HT1080 (cell line): ENCODE measurements at places on chromosomes 3 and 15. TPM values are rescaled to one million over a fixed set of nuclear protein-coding genes. Genes with fewer than 3 reads are reported as not detected.

- no peak for DNase-seq
Observed at GRCh38 chr3:179832333-179832854, 179.6 kb downstream of the USP13 start.

DNA sequence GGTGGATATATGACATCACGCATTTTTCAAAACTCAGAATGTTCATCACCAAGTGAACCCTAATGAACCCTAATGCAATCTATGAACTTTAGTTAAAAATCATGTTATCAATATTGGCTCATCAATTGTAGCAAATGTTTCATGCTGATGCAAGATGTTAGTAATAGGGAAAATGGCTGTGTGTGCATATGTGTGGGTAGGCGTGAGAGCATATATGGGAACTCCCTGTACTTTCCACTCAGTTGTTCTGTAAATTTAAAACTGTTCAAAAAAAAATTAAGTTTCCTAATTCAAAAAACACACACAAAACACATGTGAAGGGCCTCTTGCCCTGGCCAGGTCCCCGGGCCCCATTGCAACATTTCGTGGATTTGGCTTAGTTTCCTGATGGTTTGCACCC lies 89.7 kb upstream of the PROK2 start:
- DNase-seq, result no peak

DNA sequence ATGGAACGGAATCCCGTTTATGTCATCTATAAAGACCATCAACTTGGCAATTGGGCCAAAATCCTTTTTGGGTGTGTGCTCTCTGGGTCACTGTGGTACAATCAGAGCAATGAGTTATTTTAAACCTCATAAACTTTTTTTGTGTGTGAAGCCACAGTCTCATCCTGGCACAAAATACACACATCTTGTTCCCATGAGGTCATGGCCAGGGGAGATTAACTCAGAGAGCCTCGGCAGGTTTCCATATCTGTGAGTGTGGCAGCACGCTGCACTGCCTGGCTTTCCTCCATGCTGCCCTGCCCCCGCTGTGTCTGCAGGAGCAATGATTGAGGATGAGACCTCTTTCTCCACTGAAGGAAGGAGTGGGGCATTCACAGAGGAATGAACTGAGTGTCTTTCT lies 54.0 kb upstream of the DLG1 start:
- peak; percentile 33 for DNase-seq

DNA sequence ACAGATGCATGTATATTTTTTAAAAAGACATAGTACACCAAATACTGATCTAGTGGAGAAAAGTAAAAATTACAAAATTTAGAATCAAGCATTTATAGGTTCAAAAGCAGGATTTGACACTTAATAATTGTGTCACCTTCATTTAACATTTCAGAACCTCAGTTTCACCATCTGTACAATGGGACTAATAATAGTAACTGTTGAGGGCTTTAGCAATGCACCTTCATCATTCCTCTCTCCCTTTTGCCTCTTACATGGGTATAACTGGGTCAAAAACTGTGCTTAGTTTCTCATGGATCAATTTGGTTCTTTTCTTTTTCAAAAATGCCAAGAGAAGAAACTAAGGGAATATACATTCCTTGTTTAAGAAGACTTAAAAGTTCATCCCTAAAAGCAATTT lies 5.5 kb upstream of the TMEM212 start:
- DNase-seq, result no peak

GRCh38 chr3:43695443-43695842 lies 4.7 kb downstream of the ABHD5 start:
- no peak for DNase-seq

GRCh38 chr15:67690936-67691335 lies 134.4 kb upstream of the SKOR1 start:
- peak; percentile 71 for DNase-seq

DNA sequence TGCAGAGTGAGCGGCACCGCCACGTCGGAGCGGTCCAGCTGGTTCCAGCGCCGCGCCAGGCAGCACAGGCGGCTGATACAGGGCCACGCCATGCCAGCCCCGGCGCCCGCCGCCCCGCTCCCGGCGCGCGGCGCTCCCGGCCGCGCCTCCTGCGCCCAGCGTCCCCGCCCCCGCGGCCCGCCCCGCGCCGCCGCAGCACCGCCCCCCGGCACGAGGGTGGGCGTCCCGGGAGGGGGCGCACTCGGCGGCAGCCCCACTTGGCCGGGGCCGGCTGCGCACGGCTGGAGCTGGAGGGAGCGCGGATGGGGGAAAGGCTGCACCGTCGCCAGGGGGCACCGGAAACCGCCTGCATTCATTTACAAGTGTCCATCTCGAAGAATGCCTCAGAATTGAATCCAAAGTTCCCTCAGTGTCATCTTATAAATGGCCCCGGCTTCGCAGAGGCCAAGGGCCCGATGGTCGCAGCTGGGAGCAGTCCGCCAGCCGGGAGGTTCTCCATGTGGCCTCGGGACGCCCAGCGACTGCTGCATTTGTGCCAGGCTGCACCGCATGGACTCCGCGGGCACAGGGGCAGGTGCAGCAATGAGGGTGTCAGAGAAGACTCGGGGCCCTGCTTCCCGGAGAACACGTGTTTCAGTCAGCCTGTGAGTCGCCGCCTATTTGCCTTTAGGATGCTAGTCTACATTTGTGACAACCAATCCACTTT lies at the start of gene MAP6D1:
Gene MAP6D1, minus strand, starts transcription at position 122 of the 706 bp plus-strand sequence. Its CDS starts 30 bp downstream, at position 92.
- DNase-seq, result peak; percentile 57

DNA sequence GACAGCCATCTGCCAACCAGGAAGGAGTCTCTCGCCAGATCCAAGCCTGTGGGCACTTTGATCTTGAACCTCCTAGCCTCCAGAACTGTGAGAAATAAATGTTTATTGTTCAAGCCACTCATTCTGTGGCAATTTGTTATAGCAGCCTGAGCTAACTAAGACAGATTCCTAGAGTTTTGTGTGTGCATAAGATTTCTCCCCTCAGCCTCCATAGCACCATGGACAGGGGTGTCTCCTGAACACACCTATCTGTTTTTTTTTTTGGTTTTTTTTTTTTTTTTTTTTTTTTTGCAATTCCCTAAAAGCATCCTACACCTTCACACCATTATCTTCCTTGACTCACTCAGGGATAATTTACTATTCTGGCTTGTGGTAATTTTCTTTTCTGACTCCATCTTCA lies 768.5 kb downstream of the NR2F2 start:
- no peak for DNase-seq

DNA sequence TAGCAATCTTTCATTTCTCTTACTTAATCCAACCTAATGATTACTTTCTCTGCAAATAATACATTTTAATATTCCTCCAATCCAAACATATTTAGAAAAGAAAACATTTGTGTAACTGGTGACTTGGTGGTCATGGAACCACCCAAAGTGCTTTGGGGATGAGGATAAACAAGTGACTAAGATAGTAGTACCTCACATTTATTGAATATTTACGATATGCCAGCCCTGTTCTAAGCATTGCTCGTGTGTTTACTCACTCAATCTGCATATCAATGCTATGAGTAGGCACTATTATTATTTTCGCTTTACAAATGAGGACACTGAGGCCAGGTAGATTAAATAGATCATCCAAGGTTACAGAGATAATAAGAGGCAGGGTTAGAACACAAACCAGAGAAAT lies 189.5 kb downstream of the SHOX2 start:
- DNase-seq, result no peak

DNA sequence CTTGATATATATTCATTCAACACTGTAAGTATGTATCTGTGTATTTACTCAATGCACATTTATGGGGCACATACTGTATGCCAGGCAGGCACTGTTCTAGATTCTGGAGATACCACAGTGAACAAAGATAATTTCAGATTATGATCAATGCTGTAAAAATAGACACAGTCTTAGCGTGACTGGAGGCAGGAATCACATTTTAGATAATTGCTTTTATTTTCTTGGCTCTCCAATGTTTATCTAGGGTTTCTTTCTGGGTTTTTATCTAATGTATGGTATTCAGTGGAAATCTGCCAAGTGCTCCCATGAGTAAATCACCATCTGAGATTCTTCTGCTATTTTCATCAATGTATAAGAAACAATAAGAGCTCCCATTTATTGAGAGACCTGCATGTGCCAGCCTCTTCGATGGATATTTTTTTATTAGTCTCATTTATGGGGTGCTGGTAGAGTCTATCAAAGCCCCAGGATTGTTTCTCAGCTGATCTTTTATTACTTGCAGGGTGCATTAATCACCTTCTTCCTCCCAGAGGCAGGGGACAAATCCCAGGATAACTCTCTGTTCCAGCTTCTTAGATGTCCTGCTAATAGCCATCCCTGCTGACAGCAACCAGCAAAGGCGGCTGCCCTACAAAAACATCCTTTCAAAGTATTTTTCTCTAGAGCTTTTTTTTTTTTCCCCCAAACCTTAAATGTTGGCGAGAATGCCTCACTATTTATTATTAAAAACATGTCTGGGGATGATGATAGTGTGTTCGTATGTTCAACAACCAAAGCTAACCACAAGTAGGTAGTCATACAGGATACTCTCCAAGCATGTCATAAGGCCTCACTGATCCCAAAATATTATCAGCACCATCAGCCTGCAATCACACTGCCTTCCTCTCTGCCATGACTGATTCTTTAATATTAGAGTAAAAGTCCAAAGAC lies 331.0 kb upstream of the RASGRP1 start:
- DNase-seq, result peak; percentile 58

- no peak for DNase-seq
Observed at GRCh38 chr3:105579439-105579838, 212.7 kb downstream of the ALCAM start.

- no peak for DNase-seq
Observed at GRCh38 chr3:194588741-194589140, 44.5 kb downstream of the TMEM44 start.

GRCh38 chr15:39804026-39804425 lies 21.4 kb upstream of the FSIP1 start:
- DNase-seq, result no peak

DNA sequence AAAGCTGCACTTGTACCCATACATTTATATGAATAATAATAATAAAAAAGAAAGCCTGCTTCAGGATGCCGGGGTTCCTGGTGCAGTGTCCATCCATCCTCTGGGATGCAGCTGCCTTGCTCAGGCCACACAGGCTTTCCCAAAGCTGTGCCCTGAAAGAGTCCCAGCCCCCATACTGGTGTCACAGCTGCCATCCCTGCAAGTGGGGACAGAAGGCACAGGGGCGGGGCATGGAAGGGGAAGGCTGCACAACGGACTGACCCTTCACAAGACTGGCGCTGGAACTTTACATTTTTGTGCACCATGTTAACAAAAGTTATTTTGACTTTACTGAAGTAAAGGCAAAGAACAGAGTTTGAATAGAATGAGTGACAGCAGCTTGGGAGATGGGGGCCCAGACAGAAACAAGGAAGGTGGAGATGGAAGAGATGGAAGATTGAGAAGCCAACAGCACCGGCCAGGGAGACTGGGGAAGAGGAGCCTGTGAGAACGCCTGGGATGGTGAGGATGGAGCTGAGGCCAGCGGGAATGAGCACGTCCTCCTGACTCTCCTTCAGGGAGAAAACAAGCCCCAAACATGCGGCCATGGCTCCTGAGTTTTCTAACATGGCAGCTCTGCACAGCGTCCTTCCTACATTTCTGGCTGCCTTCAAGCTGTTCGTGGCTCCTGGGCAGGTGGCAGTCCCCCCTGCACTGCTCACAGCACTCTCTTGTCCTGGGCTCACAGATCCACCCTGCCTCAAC lies 73.1 kb downstream of the ABTB1 start:
- DNase-seq, result no peak

- DNase-seq, result no peak
Observed at GRCh38 chr3:152434142-152434541, 165.4 kb downstream of the MBNL1 start.

DNA sequence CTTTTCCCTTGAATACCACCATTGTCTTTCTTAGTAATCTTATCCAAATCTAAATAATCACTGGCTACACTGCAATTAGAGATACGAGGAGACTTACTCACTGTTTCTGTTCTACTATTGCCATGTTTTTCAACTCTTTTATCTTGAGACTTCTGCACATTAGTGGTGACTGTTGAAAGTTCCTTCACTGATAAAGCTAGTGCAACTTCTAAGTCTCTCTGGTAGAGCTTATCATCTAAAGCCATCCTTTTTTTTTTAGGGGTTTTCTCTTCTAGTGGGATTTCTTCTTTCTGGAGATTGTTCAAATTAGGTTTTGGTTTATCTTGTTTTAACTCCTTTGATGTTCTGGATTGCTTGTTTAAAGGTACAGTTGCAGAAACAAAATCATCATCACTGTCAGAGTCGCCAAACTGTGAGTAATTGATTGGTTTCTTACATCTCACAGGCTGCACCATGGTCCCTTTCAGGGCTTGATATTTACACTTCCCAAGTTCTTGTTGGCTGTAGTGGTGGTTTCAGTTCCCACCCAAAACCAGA lies 37.7 kb downstream of the NCK1 start:
- no peak for DNase-seq

GRCh38 chr15:55218056-55218455 lies 21.3 kb upstream of the RSL24D1 start:
- DNase-seq, result no peak

GRCh38 chr3:186458306-186459107 lies 85.7 kb downstream of the CRYGS start:
- DNase-seq, result no peak

GRCh38 chr3:175818811-175819464 lies 959.8 kb downstream of the NAALADL2 start:
- peak; percentile 60 for DNase-seq

GRCh38 chr3:1117843-1118473 lies 25.1 kb downstream of the CNTN6 start:
- peak; percentile 87 for DNase-seq

- peak; percentile 49 for DNase-seq
Observed at GRCh38 chr3:15204005-15204404, 2.0 kb upstream of the CAPN7 start.

DNA sequence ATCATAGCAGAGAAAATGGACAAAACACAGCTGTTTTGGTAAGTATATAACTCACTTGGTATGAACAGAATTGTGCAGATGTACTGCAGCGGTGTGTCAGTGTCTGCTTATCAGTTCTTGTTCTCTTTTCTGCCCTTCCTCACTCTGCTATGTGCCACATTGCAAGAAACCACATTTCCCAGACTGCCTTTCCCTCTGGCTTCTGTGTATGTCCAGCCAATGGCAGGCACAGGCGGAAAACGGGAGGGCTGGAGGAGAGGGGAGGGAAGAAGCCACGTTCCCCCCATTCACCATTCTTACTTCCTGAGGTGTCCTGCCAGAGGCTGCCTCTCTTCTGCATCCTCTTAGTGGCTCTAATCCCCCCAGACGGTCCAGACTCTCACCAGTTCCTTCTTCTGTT lies 15.4 kb downstream of the HHLA2 start:
- peak; percentile 40 for DNase-seq

GRCh38 chr3:72694398-72694797 lies 153.8 kb downstream of the SHQ1 start:
- DNase-seq, result peak; percentile 32

- no peak for DNase-seq
Observed at GRCh38 chr3:143581972-143582722, 266.1 kb downstream of the SLC9A9 start.

The ALDH1A3 gene
- total RNA-seq, result 0.39 and 2.2 TPM in 2 replicates

The CGNL1 gene
- total RNA-seq, result 1.5 and 2.3 TPM in 2 replicates

The TMEM202 gene
- not detected in 2 replicates for total RNA-seq

The CCDC50 gene
- total RNA-seq, result 119 and 131 TPM in 2 replicates

The ECE2 gene
- total RNA-seq, result not detected in 2 replicates

The ITIH1 gene
- total RNA-seq, result not detected in 2 replicates

The PARP15 gene
- not detected in 2 replicates for total RNA-seq

The IL17RE gene
- total RNA-seq, result 0.66 TPM in 1 of 2 replicates, not detected in the other
